ENCODE measurements at places on chromosomes 2 and 18.

- no peak for DNase-seq
Observed at GRCh38 chr2:42048299-42049220, 739 bp downstream of the PKDCC start.

DNA sequence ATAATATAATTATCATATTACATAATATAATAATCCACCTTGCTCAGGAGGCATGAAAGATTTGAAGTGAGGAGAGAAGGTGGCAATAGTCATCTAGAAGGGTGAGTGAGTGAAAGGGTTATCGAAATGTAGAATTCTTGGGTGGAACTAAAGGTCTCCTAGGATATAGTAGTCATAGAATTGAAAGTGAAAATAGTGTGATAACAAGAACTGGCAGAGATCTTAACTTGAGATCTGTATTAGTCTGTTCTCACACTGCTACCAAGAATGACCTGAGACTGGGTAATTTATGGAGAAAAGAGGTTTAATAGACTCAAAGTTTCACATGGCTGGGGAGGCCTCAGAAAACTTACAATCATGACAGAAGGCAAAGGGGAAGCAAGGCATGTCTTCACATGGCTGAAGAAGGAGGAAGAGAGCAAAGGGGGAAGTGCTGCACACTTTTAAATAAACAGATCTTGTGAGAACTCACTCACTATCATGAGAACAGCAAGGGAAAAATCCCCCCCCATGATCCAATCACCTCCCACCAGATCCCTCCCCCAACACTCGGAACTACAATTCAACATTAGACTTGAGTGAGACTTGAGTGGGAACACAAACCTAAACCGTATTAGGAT lies 351.5 kb downstream of the NR4A2 start:
- no peak for DNase-seq

- no peak for DNase-seq
Observed at GRCh38 chr2:201854221-201854801, 48.0 kb downstream of the CDK15 start.

- no peak for DNase-seq
Observed at GRCh38 chr2:126837966-126838715, 60.5 kb upstream of the TEX51 start.

Measured in COR-L47 (cell line).